ENCODE measurements at places on chromosomes 5 and 9.

- DNase-seq: no peak
Measured at GRCh38 chr5:143536364-143536763, 132.9 kb upstream of the NR3C1 start.

- DNase-seq: no peak
Measured at GRCh38 chr5:96016216-96016615, 54.6 kb upstream of the ELL2 start.

DNA sequence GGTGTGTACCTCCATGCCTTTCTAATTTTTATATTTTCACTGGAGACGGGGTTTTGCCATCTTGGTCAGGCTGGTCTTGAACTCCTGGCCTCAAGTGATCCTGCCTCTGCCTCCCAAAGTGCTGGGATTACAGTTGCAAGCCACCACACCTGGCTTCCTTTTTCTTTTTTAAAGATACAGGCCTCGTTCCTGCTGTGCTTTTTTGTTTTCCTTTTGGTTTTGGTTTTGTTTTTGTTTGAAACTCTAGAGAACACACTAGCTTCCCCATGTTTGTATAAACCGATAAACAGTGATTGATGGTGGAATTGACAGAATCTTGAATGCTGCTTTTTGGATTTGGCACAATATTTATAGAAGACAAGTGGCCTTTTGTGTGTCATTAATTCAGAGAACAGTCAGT, 1603.4 kb downstream of the MAT2B start:
- DNase-seq: no peak

DNA sequence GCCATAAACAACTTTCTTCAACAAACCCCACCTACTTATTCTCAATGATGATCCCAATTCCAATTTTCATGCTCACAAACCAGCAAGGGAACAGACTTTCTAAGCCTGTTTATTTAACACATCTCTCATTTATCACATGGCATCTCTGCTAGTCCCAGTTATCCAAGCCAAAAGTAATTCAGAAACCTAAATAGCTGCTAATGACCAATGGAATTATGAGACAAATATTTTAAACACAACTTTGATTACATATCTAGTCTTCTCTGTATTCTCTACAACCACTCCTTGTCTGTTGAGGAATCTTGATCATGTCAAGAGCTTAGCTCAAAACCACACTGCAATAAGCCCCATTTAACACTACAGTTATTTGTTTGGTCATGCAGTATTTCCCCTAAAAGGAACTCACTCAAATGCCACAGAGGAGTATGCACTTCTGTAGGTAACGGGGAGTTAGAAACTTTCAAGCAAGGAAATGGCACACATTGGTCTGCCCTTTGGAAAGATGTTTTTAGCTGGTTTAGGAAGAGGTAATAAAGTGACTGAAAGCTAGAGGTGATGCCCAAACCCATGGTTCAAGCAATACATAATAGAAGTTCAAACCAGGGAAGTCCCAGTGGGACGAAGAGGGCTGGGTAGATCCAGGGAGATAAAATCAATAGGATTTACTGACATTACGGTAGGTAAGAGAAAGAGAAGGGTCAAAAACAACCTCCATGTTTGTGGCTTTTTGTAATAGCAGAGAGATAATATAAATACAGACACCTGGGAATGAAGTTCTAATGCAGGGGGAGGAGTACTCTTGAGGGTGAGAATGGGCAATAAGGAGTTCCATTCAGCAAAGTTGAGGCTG, 42.1 kb upstream of the HTR4 start:
- DNase-seq: no peak

DNA sequence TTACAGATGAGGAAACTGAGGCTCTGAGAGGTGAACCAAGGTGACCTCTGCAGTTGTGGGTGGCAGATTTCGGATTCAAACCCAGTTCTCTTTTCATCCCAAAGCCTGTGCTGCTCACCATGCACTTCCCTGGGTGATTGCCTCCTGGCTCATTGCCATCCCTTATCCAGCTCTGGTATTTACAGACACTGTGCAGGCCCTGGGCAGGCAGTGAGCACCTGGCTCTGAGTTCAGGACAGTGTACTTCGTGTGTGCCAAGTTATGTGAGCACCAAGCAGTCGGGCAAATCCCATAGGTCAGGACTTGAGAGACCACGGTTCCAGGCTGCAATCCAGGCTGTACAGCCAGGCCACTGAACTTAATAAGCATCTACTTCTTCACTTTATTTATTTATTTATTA, 1.4 kb downstream of the LRSAM1 start:
- DNase-seq: no peak

GRCh38 chr5:150789943-150790611, 11.5 kb downstream of the SMIM3 start:
- peak; percentile 73 for DNase-seq

DNA sequence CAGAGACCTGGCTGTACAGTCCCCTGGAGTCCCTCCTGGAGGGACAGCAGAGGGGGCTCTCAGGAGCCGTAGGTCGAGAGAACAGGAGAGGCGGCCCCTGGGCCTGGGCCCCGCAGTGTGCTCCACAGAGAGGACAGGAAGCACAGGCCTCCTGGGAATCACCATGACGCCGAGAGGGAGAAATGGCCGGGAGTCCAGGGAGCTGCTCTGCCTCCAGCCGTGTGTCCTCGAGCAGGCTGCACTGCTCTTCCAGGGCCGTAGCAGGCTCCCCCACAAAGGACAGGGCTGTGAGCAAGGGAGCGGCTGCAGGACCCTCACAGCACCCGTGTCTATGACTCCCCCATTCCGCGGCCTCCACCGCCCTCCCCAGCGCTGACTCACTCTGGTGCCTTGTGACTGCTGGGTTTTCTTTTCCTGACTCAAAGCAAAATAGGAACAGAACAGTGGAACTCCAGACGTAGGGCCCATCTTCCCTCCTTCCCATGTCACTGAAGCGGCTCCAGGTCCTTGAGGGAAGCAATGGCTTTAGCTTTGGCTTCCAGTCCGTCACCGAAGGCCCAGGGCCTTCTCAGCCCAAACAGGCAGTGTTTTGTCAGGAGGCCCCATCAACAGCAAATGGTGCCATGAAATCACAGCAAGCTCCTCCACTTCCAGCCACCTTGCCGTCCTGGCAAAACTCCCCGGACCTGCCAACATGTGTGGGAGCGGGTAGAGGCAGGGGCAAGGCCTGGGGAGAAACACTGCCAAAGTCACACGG, 114.2 kb downstream of the LHFPL2 start:
- no peak for DNase-seq

DNA sequence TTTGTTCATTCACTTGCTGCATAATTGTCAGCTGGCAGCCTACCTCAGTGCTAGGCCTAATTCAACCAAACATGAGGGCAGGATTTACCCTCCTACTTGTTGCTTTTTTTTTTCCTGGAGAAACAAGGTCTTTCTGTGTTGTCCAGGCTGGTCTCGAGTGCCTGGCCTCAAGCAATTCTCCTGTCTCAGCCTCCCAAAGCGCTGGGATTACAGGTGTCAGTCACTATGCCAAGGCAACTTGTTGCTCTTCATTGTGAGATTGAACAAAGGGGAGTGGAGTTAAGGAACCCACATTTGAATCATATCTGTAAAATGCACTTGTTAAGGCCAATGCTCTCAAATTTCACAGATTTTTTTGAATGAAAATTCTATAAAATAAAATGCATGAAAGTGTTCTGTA, 380.5 kb downstream of the TMEM161B start:
- DNase-seq: no peak

- peak; percentile 61 for DNase-seq
Measured at GRCh38 chr9:97954550-97954989, 16.6 kb upstream of the HEMGN start.

- no peak for DNase-seq
Measured at GRCh38 chr9:81474792-81475191, 214.6 kb downstream of the TLE1 start.

DNA sequence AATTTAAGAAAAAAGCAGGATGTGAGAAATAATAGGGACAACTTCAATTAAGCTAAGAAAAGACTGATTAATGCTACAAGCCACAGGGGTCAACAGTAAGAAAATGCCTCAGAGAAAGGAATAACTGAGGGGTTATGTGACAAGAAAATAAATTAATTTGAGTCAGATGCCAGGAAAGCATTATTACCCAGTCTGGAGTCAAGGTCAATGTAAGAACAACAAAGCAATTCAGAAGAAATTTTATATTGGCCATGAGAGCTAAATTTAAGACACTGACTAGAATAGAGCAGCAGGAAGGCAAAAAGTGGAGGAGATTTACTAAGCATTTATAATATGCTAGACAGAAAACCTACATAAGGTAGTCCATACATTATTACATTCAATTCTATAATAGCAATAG, 73.5 kb downstream of the CDH10 start:
- no peak for DNase-seq

DNA sequence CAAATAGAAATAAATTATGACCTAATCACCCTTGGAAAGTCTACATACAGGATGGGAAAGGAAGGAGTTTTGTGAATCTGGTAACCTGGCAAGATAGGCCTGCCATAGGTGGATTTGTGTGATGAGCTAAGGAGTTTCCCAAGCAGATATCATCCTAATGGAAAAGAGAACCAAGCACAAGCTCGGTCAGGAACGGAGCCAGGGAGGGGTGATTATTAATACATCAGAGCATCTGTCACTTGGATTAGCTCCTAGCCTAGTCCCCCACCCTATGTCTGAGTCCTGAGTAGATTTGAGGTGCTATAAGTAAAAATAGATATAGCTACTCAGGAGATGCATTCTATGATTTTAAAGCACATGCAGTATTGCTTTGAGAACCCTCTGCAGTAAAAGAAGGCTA, 57.3 kb upstream of the SMARCA2 start:
- DNase-seq: no peak

- no peak for DNase-seq
Measured at GRCh38 chr5:72956324-72957140, 691 bp downstream of the FCHO2 start.

DNA sequence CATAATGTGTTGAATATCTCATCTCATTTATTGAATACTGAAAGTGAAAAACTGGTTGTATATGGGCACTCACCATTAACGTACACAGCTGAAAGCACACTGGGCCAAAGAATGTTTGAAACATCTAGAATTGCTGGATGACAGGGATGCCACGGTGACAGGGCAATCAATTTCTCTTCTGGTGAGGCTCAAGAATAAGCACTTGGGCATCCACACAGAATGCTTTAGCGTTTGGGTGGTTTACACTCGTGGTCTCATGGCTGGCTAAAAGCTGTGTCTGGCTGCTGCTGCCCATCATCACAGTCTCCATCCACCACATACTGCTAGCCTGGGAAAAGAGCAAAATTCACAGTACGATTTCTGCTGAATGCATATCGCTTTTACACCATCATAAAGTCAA, 30.7 kb upstream of the IL31RA start:
- no peak for DNase-seq

DNA sequence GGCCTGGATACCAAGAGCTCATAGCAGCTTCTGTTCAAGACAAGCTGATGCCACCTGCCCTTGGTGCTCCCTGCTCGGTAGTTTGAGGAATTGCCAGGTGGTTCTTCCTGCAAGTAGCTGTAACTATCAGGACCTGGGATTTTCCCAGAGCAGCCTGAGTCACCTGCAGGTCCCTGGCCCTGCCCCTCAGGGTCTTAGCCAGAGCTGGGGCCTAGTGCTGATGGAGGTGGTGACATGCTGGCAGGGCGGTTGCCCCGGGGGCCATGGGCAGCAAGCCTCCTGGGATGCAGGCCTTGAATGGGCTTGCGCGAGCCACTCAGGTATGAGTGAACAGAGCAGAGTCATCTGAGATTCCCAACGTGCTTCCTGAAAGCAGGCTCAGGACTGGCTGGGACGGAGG, 262.3 kb downstream of the HSPA4 start:
- no peak for DNase-seq

DNA sequence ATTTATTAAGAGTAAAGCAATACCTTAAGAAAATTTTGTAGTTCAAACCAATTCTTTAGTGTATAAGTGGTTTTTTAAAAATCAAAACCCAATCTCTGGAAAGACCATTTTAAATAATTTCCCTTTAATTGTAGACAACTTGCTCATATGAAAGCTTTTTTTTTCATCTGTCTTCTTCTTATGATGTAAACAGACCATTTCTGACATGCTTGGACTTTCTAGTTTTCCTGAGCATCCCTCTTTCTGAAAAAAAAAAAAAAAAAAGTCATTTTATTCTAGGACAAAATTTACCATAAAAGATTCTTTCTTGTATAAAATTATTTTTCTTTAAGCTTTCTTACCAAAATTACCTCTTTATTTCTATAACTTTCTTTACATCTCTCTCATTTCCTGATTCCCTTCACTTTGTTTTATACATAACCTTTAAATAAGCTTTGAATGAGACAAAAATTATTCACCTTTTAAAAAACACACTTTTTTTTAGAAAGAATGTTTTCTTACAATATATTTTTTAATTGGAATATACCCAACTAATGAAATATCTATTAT, 67.5 kb downstream of the COL15A1 start:
- DNase-seq: no peak

DNA sequence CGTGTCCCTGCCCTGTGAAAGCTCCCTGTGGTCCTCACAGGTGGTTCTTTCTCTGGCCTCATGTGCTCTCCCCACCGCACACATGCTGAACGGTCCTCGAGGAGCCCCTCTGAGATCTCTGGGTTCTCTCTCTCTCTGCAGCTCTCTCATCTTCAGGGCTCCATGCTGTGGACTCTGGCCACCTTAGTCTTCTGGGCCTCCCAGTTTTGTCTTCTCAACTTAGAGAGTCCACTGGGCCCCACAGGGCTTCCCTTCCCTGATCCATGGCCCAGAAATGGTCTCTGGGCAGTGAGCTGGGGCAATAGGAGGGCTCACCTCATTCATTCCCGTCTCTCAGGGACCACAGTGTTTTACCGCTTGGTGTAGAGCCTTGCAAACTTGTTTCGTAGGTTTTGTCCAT, 26.4 kb downstream of the FGD3 start:
- no peak for DNase-seq

- DNase-seq: no peak
Measured at GRCh38 chr5:140165101-140165922, 9.7 kb upstream of the CYSTM1 start.

- DNase-seq: no peak
Measured at GRCh38 chr5:132177691-132178149, 49.9 kb downstream of the P4HA2 start.

DNA sequence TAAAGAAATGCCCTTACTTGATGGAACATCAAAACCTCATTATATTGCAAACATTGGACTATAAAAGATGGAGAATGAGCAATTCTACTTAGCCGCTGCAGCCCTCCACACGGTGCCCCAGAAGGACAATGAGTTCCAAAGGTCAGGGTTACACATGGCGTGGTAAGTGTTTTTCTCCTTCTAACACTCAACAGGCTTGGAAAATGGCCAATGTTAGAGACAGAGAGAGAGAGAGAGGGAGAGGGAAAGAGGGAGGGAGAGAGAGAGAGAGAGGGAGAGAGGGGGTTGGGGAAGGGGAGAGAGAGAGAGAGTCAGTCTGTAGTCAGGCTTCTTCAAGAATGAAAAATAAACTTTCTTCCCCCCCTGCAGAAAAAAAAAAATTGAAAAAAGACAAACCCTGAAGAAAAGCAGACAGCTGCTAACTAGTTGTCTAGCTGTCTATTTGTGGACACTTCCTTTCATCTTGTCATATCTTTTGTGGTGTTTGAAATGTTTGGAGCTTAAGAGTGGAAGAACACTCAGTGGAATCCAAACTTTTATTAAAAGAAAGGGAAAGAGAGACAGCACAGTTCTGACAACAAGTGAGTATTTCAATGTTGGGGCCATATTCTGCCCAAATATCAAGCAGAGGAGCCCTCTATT, 324.8 kb downstream of the TMEM38B start:
- DNase-seq: no peak

Measured in CD4-positive, alpha-beta T cell treated with Interferon alpha-2 for 1 hour (primary cell).